Activated CD4-positive, alpha-beta T cell treated with anti-CD3 and anti-CD28 coated beads, Interleukin-2, Interleukin-6, amounts not matched to agents 100 ng/mL and 50 ng/mL, durations not matched to agents 16 hours and 8 hours (primary cell): ENCODE measurements at places on chromosomes 4 and X.

- DNase-seq: peak; percentile 41
Measured at GRCh38 chrX:7146703-7147412, 654 bp upstream of the STS start.

DNA sequence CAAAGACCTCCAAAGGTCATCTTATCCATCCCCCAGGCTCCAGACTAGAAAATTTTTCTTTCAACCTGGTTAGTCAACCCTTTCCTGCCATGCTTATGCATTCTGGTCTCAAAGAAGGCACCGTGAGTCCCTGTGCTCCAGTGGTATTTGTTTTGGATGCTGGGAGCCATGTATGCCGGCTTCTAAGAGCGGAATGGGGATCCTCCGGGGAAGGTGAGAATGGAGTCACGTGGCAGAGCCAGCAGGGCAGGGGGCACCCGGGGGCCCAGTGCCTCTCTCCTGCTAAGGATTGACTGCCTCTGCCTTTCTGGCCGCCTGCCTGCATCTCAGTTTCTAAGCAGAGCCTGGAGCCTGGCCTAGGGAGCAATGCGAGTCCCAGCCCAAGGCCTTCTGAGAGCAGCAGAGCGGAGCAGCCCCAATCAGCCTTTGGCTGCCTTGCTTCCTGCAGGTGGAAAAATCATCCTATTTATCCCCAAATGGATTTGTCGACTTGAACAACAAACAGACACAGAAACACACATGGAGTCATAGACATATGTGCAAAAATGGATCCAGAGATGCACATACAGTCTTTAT is 141.0 kb downstream of the PJA1 start:
- DNase-seq: no peak

DNA sequence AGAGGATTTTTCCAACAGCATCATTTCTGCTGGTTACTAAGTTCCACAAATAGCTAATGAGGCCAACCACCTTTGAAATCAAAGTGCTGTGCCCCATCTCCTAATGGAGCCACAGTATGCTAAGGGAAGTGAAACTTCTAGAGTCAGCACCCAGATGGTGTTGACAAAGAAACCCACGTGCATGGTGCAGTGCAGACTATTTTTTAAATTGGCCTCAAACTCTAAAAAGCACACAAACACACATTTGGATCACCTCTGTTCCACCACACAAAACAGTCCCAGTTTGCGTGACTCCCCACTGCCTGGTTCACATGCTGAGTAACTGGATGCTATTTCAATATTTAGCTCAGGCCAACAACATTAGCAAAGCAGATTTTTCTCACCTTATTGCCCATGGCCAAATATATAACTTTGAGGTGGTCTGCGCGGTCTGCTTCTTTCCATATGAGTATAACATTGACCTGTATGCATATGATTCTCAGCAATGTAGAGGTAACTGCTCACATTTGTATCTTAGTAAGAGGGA is 69.9 kb downstream of the AMELX start:
- DNase-seq: no peak

- peak; percentile 32 for DNase-seq
Measured at GRCh38 chr4:8221476-8221875, 22.4 kb downstream of the SH3TC1 start.

DNA sequence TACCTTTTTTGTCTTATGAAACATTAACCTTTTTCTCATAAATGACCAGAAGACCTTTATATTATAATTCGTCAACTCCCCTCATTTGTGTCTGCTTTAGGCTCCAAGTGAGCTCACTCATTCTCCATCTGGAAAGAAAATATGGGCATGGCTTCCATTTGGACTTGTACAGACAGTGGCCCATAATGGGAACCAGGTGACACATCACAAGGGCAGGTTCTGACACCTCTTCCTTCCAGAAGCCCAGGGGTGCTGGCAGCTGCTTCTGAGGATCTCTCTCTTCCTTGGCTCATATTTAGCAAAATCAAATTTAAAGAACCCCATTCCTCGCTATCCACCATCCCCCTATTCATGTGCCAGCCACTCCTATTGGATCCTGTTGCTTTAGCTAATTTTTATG is 69.6 kb downstream of the CD38 start:
- DNase-seq: no peak

GRCh38 chr4:71449878-71450277 is 111.1 kb downstream of the SLC4A4 start:
- DNase-seq: no peak

GRCh38 chr4:53557669-53558064 is 33.6 kb downstream of the LNX1 start:
- no peak for DNase-seq
